ENCODE measurements at places on chromosomes 6 and 20.

GRCh38 chr6:94813806-94814205 is 763.5 kb upstream of the MANEA start:
- DNase-seq: no peak

GRCh38 chr6:110357298-110357663 is 868 bp downstream of the METTL24 start:
- DNase-seq: no peak

- DNase-seq: no peak
These were observed 41.7 kb upstream of the RGS17 start for GRCh38 chr6:153172815-153173214.

DNA sequence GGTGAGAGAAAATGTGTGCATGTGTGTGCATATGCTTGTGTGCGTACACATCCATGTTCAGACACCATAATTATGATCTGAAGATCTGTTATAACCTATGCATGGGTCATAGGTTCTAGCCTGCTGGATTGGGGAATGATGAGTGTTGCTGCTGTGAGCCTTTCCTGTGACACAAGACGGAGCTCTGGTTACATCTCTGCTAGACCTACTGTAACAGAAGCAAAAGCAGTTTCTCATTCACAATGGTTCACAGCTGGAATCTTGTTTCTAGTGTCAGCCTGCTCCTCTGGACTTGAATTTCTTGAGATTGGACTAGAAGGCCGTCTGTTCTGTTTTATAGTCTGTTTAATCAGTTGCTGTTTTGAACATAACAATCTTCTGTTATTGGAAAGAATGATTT is 40.1 kb downstream of the DEFB114 start:
- DNase-seq: no peak

- no peak for DNase-seq
These were observed 82.4 kb upstream of the SMLR1 start for GRCh38 chr6:130744576-130745366.

- no peak for DNase-seq
These were observed 28.1 kb upstream of the MTCL3 start for GRCh38 chr6:127547215-127547614.

- no peak for DNase-seq
These were observed 16.9 kb downstream of the FUT9 start for GRCh38 chr6:96032661-96033060.

All from Caco-2 (cell line).